ENCODE measurements at places on chromosomes 11 and 22. TPM values are rescaled to one million over a fixed set of nuclear protein-coding genes. Genes with fewer than 3 reads are reported as not detected.

GRCh38 chr11:18063862-18064434, 17.9 kb upstream of the TPH1 start:
- no peak for DNase-seq

- DNase-seq: no peak
Observed at GRCh38 chr11:76175783-76176182, 30.5 kb downstream of the WNT11 start.

- DNase-seq: peak; percentile 44
Observed at GRCh38 chr11:14499178-14499559, 442 bp downstream of the COPB1 start.

DNA sequence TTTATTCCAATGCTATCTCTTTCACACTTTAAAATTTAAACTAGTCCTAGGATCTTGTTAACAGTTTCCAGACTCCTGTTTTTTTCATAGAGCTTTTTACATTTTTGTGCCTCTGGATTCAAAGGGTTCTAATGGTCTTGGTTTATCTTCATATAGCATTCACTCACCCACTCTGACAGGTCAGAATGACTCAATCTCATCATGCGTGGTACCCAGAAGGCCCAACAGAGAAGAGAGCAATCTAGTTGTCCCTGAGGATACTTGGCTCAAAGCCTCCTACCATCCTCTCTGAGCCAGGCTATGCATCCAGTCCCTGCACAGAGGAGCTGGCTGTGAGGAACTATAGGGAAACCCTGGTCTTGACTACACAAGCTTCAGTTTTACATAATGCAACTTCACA, 27.5 kb downstream of the MAML2 start:
- DNase-seq: no peak

DNA sequence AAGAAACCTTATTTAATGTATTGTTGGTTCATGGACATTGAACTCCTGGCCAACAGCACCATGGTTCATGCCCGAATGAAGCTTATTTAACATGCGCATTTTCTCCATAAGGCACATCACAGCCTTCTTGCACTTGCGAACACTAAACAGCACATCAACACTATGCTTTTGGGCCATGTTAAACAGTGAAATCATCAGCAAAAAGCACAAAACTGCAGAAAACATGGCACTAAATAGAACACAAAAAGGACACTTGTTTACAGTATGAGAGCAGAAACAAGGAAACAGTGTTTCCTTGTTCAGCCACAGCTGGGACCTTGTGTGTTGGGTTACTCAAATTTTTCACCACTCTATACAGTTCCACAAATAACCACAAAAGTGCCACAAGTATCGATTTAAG, 122.3 kb downstream of the MSANTD4 start:
- DNase-seq: no peak

- no peak for DNase-seq
Observed at GRCh38 chr11:35740061-35740799, 77.7 kb downstream of the TRIM44 start.

DNA sequence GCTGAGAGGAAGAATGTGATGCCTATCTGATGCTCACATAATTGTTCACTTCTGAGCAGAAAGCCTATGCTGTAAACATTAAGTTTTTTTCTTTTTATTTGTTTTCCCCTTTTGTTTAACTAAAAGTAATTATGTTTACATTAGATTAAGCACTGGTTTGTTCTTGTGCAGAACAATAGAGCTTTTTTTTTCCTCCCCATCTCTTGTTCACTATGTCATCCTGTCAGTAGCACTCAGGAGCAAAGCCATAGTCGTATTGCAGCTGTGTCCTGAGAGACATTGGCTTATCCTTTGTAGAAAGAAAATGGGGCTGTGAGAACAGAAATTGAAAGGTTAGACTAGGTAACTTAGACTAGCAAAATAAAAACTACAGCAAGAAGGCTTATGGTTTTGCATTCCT, 301.8 kb upstream of the RAG2 start:
- no peak for DNase-seq

- DNase-seq: no peak
Observed at GRCh38 chr11:42976636-42977217, 335.1 kb upstream of the API5 start.

DNA sequence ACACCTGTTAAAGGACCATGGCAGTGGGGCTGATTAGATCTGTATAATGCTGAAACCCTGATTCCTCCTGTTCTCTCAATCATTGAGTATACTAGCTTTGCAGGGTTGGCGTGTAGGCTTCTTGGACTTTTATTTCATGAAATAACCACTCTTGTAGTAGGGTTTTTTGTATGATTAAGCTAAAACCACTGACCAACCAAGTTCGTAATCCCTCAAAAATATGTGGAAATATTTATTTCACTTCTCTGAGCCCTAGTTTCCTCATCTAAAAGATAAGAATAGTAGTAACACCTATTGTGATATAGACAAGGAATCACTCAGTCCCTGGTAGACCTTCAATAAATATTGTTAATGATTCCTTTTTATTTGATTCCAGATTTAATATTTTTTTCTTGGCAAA, 4.2 kb downstream of the API5 start:
- DNase-seq: no peak

DNA sequence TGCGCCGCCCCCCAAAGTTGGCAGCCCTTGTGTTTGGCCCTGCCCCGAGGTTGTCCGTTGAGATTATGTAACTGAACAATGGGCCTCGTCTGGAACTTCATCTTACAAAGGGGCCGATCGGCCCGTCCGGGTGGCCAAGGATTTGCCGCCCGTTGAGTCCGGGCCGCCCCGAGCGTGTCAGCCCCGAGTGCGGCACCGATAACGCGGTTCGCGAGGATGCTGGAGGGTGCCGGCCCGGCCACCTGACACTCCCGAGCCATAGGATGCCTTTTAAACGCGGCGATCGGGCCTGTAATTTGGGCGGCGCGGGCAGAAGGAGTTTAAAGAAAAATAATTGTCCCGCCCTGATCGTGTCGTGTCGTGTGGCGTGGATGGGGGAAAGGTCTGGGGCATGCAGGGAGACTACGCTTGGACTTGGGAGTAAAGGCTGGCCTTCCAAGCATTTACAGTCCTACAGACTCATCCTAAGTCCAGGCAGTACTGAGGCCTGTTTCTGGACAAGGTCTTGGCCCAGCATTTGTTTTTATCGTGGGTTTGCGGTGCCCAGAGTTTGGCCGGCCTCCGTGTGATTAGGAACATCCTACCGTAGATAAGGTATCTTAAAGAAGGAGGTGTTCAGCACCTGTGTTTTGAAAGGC, 1.3 kb downstream of the WEE1 start:
- DNase-seq: peak; percentile 62

DNA sequence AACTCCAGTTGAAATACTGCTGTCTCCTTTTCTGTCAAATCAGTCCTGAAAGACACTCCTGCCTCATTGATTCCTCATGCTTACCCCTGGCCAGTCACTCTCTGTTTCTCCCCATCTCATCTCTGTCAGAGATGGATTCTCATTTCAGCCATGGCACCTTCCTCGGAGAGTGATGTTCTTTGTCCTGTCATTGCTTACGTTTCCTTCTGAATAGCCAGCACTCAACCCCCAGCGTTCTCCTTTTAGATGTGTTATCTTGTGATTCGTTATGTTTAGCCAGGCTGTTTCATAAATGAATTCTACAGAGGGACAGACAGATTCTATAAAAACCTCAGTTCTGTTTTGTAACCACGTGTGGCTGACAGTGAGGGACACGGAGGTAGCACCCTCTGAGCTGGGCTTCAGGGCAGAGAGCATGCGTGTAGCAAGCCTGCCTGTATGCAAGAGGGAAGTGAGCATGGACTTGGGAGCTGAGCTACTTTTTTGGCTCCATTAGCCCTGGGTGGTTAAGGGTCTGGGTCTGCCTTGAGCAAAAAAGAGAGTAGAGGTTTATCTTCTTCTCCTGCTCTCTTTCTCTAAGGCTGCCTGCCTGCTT, 354.6 kb downstream of the DDX10 start:
- DNase-seq: no peak

DNA sequence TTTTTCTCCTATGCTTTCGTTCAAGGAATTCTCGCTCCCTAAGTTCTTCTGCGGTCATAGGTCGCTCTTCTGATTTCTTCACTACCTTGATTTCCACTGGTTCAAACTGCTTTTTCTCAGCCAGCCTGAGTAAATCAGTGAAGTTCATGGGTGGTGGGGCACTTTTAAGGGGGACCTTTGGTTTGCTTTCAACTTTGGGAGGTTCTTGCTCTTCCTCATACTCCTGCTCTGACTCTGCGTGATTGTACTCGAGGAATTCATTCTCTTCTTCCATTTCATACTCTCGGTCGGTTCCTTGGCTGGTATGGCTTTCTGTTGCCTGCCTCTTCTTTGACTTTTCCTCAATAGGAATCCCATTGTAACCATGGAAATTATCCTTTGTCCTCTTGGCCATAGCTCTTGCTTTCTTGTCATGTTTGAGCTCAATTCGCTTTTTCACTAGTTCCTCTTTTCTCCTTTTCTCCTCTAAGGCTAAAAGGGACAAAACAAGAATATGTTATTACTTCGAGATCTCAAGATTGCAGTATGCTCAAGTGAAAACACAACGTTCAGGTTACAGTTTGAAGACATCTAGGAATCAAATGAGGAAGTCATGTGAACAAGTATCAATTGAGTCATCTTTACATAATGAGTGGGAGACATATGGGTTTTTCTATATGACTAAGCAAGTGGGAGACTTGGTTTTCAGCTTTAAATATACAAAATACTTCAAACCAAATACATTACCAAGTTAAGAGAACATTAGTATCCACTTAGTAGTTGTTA, 16.2 kb downstream of the MISFA start:
- no peak for DNase-seq

- DNase-seq: peak; percentile 87
Observed at GRCh38 chr11:66022401-66023185, 3.7 kb downstream of the CATSPER1 start.

- DNase-seq: no peak
Observed at GRCh38 chr11:36350137-36350513, 54.0 kb downstream of the PRR5L start.

Gene ANO5
- 78.5 TPM for total RNA-seq

Gene OR51B5
- not detected for total RNA-seq

Gene AQP11
- 0.87 TPM for total RNA-seq

Gene FGF4
- total RNA-seq: not detected

Gene USP2
- 173 TPM for total RNA-seq

Gene SYT12
- 0.37 TPM for total RNA-seq

Gene FADS3
- 69.7 TPM for total RNA-seq

Gene WDR74
- total RNA-seq: 25.8 TPM

Gene AGBL2
- 0.25 TPM for total RNA-seq

Gene HBG1
- total RNA-seq: not detected

Gene CACNA1I
- total RNA-seq: not detected

Gene C11orf16
- total RNA-seq: not detected

Gene GGTLC2
- total RNA-seq: not detected

Gene CNTF
- 1.4 TPM for total RNA-seq

Gene VPREB1
- total RNA-seq: not detected

Measured in left ventricle myocardium superior (tissue), 1 donor.